CD4-positive, alpha-beta T cell treated with Interferon gamma for 1 hour (primary cell): ENCODE measurements at places on chromosomes 3 and 15.

DNA sequence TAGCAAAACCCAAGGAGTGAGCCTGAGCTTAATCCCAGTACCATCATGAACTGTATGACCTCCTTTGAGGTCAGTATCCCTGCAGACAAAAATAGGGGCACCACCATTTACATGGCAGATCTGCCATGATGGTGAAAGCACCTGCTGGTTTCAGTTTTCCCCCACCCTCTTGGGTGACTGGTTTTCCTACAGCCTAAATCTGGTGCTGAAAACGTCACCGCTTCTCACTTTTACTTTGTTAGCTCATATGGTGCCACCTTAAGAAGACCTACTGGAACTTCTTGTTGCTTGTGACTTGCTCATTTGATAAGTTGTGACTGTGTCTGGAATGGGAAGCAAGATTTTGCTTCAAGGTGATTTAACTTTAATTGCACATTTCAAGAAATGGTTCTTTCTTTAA lies 5.1 kb downstream of the PPP1R2 start:
- peak; percentile 28 for DNase-seq

DNA sequence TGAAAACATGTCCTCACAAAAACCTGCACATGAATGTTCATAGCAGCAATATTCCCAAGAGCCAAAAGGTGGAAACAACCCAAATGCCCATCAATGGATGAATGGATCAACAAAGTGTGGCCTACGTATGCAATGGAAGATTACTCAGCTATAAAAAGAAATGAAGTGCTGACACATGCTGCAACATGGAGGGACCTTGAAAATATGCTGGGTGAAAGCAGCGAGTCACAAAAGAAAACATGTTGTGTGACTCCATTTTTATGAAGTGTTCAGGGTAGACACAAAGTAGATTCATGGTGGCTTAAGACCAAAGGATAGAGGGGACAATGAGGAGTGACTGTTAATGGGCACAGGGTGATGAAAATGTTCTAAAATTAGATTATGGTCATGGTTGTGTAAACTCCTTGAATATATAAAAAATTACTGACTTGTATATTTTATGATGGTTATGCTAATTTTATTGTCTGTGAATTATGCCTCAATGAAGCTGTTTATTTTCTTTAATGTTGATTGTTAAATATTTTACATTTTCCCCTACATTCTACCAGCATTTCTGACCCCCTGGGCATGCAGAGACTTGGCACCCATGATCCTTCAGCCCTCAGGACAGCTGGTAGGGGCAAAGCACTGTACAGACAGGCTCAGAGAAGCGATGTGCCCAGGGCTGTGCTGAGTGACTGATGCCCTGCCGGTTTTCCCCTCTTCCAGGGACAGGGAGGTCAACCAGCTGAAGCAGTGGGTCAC lies 37.8 kb downstream of the CFAP100 start:
- no peak for DNase-seq

DNA sequence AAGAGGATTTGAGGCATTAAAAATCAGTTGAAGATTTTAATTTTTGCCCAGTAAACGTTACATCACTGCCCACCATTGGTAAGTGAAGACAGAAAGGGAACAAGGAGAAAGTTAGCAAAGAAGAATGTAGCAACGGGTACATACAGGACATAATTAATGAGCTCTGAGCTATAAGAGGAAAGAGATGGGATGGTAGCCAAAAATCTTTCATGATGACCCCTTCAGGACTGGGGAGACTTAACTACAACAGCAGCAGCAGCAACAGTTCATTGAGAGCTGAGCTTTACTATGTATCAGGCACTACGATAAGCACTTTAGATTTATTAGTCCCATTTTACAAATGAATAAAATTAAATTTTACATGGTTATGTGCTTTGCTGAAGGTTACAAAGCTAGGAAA lies 18.4 kb downstream of the EMC4 start:
- DNase-seq = no peak

- DNase-seq = no peak
These were observed 69.6 kb upstream of the PPIB start for GRCh38 chr15:64232400-64232799.
